HFFc6 (cell line): ENCODE measurements at places on chromosomes 16 and 17.

GRCh38 chr16:68719993-68720489 lies 17.1 kb upstream of the CDH1 start:
- no peak for DNase-seq

GRCh38 chr17:67076290-67076689 lies 31.9 kb downstream of the CACNG1 start:
- no peak for DNase-seq

- no peak for DNase-seq
Measured at GRCh38 chr17:51650772-51651171, 390.4 kb downstream of the UTP18 start.

DNA sequence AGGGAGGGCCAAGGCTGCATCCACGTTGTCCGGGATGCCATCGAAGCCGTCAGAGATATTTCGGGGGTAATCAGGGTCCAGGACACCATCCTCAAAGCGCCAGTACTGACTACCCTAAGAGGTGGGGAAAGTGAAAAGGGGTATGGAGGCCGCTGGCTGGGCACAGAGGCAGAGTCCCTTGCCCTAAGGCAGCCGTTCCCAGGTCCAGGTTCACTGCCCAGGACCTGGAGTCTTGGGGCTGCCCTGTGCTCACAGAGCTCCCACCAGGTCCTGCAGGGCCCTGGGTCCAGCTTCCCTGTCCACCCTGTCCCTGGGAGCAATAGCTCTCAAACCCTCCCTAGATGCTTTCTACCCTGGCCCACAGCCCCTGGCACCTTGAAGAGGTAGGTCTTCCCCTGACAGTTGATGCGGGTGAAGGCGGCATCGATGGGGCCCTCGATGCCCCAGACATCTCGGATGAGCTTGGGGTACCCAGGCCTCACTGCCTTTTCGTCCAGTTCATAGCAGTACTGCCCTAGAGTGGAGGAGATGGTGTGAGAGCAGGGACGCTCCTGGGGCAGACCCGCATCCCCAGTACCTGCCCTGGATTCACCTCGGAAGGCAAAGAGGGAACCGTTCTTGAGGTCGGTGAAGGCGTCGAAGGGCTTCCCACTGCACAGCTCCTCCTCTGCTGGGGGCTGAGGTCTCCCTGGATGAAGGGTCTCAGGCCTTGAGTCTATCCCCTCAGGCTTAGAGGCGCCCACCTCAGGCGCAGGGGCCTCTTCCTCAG lies 1.0 kb downstream of the VTN start:
- DNase-seq: no peak

DNA sequence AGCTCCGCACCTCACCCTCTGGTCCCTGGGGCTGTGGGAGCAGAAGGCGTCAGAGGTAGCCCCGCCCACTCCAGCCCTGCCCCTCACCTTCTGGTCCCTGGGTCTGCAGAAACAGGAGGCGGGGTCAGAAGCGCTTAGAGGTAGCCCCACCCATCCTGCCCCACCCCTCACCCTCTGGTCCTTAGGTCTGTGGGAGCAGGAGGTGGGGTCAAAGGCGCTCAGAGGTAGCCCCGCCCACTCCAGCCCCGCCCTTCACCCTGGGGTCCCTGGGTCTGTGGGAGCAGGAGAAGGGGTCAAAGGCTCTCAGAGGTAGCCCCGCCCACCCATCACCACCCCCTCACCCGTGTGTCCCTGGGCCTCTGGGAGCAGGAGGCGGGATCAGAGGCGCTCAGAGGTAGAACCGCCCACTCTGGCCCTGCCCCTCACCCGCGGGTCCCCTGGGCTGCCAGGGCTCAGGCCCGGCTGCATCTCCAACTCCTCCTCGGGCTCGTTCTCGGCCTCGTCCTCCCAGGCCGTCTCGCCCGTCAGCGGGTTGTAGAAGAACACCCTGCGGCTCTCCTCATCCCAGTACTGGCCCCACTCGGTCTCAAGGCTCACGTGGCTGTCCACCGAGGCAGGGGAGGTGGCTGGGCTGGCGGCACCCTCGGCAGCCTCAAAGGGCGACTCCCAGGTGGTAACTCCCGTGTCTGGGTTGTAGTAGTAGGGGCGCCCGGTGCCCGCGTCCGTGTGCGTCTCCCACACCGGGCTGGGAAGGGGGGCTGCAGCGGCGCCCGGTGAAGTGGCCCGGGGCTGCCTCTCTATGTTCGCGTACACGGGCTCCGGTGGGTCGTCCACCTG lies 27.2 kb downstream of the ARHGAP27 start:
- no peak for DNase-seq

DNA sequence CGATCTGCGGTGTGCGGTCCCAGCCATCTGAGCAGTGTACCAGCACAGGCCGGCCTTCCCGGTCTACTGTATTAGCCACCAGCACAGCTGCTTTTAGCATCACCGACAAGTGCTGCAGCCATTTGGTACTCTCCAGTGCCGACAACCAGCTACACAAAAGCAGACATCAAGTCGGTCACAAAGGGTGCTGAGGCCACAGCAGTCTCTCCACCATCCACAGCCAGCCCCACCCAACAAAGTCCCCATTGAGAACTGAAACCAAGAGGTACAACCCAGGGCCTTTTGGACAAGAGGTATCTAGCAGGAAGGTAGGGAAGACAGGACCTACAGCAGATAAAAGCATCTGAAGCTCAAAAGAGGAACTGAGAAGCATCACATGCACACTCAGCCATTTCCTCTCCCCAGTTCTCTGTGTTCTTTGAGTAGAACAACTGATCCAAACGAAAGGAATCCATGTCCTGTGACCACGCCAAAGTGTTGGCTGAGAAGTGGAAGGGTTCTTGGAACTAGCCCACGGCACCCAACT lies 9.5 kb downstream of the MTMR4 start:
- DNase-seq: no peak

- DNase-seq: no peak
Measured at GRCh38 chr16:84729716-84730320, 30.0 kb downstream of the USP10 start.

GRCh38 chr16:19105131-19105530 lies 8.6 kb upstream of the ITPRIPL2 start:
- no peak for DNase-seq

- DNase-seq: no peak
Measured at GRCh38 chr17:67942810-67943209, 53.5 kb downstream of the C17orf58 start.

- no peak for DNase-seq
Measured at GRCh38 chr17:49829026-49829425, 18.8 kb downstream of the TAC4 start.

DNA sequence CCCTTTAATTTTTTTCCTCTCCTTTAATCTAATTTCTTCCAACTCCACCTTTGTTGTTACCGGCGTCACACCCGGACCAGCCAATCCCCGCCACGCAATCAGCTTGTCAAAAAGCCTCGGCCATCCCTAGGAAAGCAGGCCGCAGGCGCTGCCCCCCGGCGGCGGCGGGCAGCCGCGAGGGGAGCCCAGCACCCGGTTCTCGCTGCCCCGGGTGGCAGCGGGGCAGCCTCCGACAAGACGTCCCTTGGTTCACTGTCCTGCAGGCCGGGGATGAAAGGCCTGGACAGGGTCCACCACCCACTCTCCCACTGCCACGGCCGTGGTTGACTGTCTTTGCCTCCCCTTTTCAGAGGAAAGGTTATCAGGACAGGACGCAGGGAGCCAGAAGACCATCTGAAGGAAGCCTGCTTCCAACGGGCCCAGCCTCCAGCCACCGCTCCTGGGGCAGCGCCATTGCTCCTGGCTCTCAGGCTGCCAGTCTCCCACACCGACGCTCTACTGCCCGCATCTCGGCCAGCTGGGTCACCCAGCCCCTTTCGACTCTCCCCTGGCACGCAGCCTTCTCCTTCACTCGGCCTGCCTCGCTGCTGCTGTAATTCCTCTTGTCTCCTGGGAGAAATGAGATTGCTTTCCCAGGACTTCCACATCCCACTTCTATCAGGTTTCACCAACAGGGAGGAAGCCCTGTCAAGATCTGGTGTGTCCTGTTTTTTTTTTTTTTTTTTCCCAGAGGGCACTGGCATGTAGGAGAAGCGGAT lies 2.8 kb upstream of the UBTF start:
- DNase-seq: peak; percentile 65

- no peak for DNase-seq
Measured at GRCh38 chr17:71432378-71433315, 688.2 kb upstream of the SOX9 start.
